Activated CD4-positive, alpha-beta T cell treated with anti-CD3 and anti-CD28 coated beads for 24 hours (primary cell): ENCODE measurements at places on chromosomes 7 and 10.

DNA sequence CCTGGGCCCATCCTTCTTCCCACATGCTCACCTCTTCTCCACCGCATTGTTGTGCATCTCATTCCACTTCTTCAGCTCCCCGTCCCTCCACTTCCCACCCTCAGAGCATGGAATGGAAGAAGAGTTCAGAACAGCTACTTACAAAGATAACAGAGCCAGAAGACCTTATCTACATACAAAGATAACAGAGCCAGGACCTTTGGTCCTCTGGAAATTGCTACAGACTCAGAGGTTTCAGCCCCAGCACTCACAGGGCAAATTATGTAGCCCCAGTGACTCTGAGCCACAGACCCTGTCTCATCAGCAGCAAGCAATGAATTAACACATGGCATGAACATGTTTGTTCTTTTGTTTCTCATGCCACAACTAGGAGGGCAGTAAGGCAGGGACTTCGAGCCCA is 28.7 kb upstream of the SLC29A3 start:
- no peak for DNase-seq

DNA sequence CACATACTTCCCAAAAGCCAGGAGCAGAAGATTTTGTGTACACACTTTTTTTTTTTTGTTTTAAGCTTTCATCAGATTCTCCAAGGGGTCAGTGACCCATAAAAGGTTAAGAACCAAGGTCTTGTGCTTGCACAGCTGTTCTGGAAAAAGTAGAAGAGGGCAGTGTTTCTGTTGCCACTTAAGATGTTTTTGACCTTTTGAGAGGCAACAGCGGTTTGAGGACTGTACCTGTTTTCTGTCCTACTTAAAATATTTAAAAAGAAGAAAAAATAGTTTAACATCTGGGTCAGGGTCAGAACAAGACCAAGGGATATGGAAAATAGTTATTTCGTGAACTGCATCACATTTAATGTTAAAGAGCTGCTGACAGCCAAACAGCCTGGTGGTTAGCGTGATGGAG is 32.9 kb downstream of the AUTS2 start:
- DNase-seq: no peak

GRCh38 chr10:36872702-36873393 is 252.6 kb upstream of the ANKRD30A start:
- DNase-seq: no peak

DNA sequence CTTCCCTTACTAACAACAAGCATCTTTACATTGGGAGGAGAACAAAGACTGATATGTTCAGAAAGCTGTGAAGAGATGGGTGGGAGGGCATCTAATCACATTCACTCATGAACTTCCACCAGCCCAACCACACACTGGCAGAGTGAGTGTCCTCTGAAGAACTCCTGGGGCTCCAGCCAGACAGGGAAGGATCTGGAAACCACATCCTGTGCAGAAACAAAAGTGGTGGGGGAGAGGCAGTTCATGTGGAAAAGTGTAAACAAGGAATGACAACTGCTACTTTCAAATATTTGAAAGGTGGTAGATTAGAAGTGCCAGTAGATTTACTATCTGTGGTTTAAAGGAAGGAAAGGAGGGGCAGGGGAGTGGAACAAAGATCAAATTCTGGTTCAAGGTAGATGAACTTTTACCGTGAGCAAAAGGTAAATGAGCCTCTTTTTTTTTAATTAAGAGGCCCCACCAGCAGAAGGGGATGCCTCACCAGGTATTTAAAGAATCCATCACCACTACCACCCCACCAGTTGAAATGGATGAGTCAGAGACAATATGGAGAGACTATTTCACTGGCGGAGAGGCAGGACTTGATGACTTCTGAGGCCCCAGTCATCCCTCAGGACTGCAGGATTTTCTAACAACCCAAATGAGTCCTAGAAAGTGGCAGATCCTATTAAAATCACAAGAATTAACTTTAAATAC is 34.5 kb downstream of the GOT1 start:
- no peak for DNase-seq
